LoVo (cell line): ENCODE measurements at places on chromosomes 12 and 14.

GRCh38 chr14:102508410-102508773 is 1.2 kb downstream of the ANKRD9 start:
- DNase-seq, result peak; percentile 67

- DNase-seq, result peak; percentile 87
Observed at GRCh38 chr14:64704143-64704742, at the start of gene PLEKHG3. PLEKHG3 (plus strand) TSS chr14:64704424; CDS start chr14:64727632, 23,208 bp downstream.

DNA sequence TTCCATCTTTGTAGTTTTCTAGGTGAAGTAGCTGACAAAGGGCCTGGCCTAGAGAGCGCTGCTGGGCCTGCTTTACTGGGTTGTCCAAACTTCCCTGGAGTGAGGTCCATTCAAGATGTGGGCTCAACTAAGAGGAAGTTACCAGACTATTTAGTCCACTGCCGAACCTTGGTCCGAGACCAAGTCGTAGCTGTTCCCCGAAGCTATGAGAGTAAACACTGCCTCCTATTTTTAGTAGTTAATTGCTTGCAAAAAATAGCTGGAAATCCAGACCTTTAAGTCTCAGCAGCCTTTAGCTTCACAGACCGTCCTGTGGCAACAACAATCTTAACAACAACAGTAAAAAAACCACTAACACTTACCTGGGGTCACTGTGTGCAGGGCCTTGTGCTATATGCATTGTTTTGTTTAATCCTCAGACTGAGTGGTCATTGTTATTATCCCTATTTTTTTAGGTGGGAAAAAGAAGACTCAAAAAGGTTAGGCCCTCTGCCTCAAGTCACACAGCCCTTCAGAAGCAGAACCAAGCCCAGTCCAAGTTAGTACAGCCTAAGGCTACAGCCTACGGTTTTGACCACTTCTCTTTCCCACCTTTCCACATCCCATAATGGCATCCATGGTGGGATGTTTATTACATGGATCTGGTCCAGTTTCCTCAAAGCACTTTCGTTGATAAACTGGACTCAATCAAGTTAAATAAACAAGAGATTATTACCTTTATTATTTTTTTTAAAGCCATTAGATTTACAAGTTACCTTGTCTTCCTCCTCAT is 30.6 kb downstream of the SOCS2 start:
- DNase-seq, result no peak

GRCh38 chr12:94269316-94269999 is 121.1 kb downstream of the PLXNC1 start:
- DNase-seq, result no peak

DNA sequence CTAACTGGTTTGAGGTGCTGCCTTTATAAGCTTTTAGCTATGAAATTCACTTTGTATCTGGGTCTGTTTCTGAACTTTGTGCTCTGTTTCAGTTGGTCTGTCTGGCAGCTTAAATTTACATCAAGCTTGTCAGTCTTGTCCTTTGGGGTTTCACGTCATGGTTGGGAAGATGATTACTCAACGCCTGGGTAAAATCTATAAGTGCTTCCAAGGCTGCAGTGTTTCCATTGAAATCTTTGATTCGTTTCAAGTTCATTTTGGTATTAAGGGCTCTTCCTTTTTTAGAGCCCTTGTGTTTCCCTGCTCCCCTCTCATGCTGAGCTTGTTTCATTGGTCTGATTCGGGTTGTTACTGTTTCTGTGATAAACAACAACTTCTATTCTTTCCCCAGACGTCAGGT is 58.2 kb downstream of the FBXW8 start:
- no peak for DNase-seq

- no peak for DNase-seq
Observed at GRCh38 chr14:61587081-61587713, 108.1 kb upstream of the HIF1A start.
